ENCODE measurements at places on chromosomes 11 and 22. TPM values are rescaled to one million over a fixed set of nuclear protein-coding genes. Genes with fewer than 3 reads are reported as not detected.
A peak's percentile ranks its signal among the peaks of the same experiment; 100 is the strongest.

KRTAP5-9 gene
- not detected for total RNA-seq

DNA sequence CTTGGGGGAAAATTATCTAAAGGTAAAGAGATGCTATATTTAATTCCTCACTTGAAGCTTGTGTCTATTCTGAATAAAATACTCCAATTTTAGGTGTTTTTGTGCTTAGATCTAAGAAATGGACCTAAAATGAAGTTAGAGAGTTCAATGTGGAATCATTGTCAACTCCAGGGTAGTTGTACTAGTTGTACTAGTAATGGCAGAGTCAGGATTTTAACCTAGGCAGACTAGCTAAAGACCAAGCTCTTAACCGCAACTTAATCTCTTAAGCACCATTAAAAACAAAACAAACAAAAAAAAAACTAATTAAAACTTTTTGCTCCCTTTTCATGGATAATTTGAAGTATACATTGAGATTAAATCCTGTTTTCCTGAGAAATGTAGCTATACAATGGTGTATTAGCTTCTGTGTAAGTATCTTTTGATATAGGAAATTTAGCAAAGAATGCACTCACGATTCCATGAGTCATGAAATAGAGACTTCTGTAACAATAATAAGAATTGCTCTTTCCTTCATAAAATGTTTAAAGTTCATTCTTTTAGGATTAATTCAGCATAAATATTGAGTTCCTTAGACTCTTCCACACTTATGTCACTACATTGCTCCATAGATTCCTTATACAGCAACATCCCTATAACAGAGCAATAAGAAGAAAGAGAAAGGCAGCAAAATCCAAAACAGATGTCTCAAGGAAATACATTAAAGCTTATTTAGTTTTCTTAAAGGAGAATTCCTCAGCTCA is 26.5 kb upstream of the SOX6 start:
- no peaks in the 10 kb centered on the region for H3K4me1 ChIP-seq
- no peaks in the 10 kb centered on the region for H3K27me3 ChIP-seq
- no peaks in the 10 kb centered on the region for H3K36me3 ChIP-seq
- H3K4me3 ChIP-seq, result no peak overlapping the region

GRCh38 chr22:50071432-50072166 is 13.5 kb upstream of the TTLL8 start:
- no peaks in the 10 kb centered on the region for H3K27me3 ChIP-seq
- H3K36me3 ChIP-seq, result no peaks in the 10 kb centered on the region
- H3K27ac ChIP-seq, result no peak overlapping the region
- H3K4me1 ChIP-seq, result no peaks in the 10 kb centered on the region

- no peak overlapping the region for H3K27ac ChIP-seq
- no peaks in the 10 kb centered on the region for H3K27me3 ChIP-seq
- no peak overlapping the region for H3K4me3 ChIP-seq
- no peak for DNase-seq
Observed at GRCh38 chr11:74822170-74822569, 73.5 kb downstream of the RNF169 start.

DNA sequence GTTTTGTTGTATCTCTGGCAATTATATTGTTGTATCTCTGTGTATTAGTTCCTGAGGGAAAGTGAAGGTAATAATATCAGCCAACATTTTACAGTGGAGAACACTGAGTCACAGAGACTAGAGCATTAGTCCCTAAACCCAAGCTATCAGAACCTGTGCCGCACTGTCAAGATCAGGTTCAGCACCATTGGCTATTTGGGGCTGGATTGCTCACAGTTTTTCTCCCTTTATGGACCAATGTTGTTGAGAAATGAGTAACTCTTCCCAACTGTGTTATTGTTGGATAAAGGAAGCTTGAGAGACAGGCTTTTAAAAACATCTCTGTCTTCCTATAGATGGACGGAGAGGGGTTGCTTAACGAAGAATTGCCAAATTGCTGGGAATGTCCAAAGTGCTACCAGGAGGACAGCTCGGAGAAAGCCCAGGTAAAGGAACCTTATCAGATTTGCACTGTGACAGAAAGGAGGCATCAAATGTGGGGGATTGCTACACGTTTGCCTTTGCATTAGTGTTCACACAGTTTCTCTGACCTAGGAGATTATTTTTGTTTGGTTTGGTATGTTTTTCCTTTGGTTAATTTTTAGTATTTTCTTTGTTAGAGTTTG is 18.2 kb upstream of the GRK2 start:
- H3K36me3 ChIP-seq, result peaks cover 67% of the 10 kb centered on the region
- H3K4me1 ChIP-seq, result peaks cover 24% of the 10 kb centered on the region
- DNase-seq, result no peak
- no peak overlapping the region for H3K4me3 ChIP-seq

DNA sequence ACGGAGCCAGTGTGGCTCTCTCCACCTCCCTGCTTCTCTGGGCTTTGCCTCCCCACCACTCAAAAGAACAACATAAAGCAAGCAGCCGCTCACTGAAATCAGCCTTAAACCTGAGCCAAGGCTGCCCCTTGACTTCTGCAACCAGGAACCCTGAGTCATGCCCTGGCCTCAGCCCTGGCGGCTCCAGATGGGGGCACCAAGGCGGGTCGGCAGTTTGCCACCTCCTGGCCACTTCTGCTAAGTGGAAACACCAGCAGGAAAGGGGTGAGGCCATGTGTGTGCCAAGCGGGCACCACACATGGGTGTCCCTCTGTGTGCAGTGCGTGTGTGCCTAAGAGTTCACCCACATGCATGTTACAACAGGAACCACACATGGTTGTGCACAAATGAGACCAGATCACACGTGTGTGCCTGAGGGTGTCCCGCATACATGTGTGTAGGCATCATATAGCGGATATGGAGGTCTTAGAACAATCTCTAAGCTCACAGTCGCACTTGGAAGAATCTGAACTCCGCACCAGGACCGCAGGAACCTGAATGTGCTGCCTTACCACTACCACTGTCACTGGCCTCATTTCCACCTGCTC is 221.2 kb downstream of the MN1 start:
- no peak overlapping the region for H3K4me3 ChIP-seq
- H3K36me3 ChIP-seq, result no peaks in the 10 kb centered on the region
- DNase-seq, result no peak
- H3K27me3 ChIP-seq, result no peaks in the 10 kb centered on the region
- no peak overlapping the region for H3K27ac ChIP-seq
- peaks cover 5% of the 10 kb centered on the region for H3K4me1 ChIP-seq

ALDH3B2 gene
- total RNA-seq, result not detected

LDHAL6A gene
- not detected for total RNA-seq

TMEM132A gene
- total RNA-seq, result 4.0 TPM

GRCh38 chr22:37759281-37759680 is 48.5 kb upstream of the GCAT start:
- no peak overlapping the region for H3K27ac ChIP-seq
- no peak for DNase-seq
- no peak overlapping the region for H3K4me3 ChIP-seq
- peaks cover 66% of the 10 kb centered on the region for H3K36me3 ChIP-seq

GRCh38 chr11:70077411-70078094 is 564 bp upstream of the ANO1 start:
- H3K4me1 ChIP-seq, result peaks cover 31% of the 10 kb centered on the region
- H3K36me3 ChIP-seq, result no peaks in the 10 kb centered on the region

- peaks cover 19% of the 10 kb centered on the region for H3K4me1 ChIP-seq
- H3K4me3 ChIP-seq, result no peak overlapping the region
- no peak overlapping the region for H3K27ac ChIP-seq
Observed at GRCh38 chr22:21683401-21683811, 17.6 kb downstream of the PPIL2 start.

DNA sequence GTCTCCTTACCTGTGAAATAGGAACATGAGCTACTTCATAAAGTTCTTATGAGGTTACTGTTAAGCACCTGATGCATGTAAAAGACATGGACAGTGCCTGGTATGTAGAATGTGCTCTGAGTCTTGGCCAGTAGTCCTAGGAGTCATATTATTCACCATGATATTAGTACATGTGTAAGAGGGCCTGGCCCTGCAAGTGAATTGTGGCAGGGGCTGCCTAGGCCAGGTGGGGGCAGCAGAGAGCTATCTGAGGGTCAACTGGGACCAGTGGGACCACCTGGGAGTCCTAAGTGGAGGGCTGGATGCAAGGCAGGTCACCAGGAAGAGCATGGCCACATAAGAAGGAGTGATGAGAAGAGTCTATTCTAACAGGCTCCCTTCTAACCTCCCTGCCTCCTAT is 529.5 kb downstream of the SOX6 start:
- H3K27ac ChIP-seq, result no peak overlapping the region
- H3K4me3 ChIP-seq, result no peak overlapping the region
- H3K27me3 ChIP-seq, result no peaks in the 10 kb centered on the region
- H3K36me3 ChIP-seq, result no peaks in the 10 kb centered on the region

DNA sequence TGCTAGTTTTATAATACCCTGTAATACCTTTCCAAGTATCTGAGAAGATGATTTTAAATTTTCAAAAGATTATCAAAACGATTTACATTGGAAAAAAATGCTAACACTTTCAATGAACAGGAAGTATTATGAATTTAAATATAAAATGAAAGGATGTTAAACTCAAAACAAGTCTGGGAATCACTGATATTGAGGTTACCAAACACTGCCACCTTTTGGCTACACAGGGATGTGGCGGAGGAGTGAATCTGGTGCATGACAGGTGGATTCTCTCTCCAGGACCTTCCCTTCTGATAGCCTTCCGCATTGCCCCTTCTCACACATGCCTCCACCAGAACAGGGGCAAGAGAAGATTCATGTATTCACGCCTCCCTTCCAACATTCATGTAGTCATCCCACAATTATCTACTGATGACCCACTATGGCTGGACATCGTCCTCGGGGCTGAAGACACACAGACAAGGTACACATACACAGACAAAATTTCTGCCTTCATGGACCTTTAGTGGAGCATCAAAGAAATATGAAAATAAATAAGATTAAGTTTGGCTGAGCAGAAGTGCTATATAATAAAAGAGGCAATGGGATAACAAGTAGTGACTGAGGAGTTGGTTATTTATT is 34.7 kb downstream of the ATG16L2 start:
- H3K27ac ChIP-seq, result no peak overlapping the region
- H3K4me1 ChIP-seq, result no peaks in the 10 kb centered on the region
- DNase-seq, result no peak
- H3K36me3 ChIP-seq, result no peaks in the 10 kb centered on the region
- H3K4me3 ChIP-seq, result no peak overlapping the region
- no peaks in the 10 kb centered on the region for H3K27me3 ChIP-seq

CCDC81 gene
- total RNA-seq, result 1.0 TPM

UPK3A gene
- not detected for total RNA-seq

ADAMTS15 gene
- total RNA-seq, result 11.2 TPM

TST gene
- total RNA-seq, result 35.7 TPM

DNA sequence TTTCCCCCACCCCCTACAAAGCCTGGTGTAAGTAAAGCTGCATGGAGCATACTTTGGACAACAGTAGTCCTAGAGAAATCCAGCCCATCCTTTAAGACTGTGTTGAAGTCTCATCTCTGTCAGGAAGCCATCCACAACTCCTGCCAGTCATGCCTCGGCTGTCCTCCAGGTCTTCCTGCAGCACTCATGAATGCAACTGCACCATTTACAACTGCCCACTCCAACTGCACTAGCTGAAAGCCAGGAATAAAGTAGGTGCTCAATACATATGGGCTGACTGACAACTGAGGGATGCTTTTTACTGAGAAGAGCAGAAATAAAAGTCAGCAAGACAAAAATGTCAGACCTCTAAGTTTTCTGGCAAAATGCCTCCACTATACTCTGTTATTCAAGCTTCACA is 27.4 kb downstream of the IL18BP start:
- no peak overlapping the region for H3K4me3 ChIP-seq
- peak overlapping the region; percentile 5 for H3K27ac ChIP-seq
- H3K27me3 ChIP-seq, result no peaks in the 10 kb centered on the region
- H3K4me1 ChIP-seq, result peaks cover 21% of the 10 kb centered on the region

DNA sequence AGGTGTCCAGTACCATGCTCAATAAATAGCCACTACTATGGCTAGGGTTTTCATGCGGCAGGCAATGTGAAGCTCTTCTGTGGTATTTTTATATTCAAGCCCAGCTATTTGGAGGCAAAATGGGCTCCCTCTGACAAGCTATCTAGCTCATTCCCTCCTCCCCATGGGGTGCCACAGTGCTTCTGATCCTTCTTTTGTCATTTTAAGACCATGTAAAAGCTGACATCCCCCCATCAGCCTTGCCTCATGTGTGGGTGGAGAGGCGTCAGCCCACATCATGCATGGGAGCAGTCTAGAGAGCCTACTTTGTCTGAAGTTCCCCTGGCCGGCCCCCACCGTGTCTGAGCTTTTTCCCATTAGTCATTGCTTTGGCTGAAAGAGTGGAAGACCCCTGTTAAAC is 59.8 kb downstream of the NAV2 start:
- H3K27me3 ChIP-seq, result no peaks in the 10 kb centered on the region
- no peak overlapping the region for H3K4me3 ChIP-seq
- peak; percentile 29 for DNase-seq
- no peaks in the 10 kb centered on the region for H3K36me3 ChIP-seq
- no peak overlapping the region for H3K27ac ChIP-seq

CARD10 gene
- total RNA-seq, result 17.3 TPM

DNA sequence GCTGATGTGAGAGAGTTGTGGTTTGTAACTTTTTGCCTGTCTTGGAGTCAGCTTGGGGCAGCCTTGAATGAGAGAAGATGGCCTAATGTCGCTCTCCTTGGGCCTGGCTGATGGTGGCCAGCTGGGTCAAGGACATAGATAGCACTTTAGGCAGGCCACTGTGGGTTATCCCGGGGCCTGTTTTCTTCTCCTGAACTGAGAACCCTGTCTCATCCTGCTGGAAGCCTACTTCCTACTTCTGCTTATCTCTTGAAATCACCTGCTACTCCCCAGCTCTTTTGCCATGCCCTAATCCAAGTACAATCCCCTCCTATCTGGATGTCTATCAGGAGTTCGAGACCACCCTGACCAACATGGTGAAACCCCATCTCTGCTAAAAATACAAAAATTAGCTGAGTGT is 49.5 kb downstream of the OSBP2 start:
- no peaks in the 10 kb centered on the region for H3K4me1 ChIP-seq
- no peaks in the 10 kb centered on the region for H3K27me3 ChIP-seq
- H3K36me3 ChIP-seq, result no peaks in the 10 kb centered on the region
- DNase-seq, result no peak
- H3K4me3 ChIP-seq, result no peak overlapping the region

Measured in thyroid gland (tissue), 4 donors.